Eye (tissue), 1 donor: ENCODE measurements at places on chromosomes 5 and 9.

DNA sequence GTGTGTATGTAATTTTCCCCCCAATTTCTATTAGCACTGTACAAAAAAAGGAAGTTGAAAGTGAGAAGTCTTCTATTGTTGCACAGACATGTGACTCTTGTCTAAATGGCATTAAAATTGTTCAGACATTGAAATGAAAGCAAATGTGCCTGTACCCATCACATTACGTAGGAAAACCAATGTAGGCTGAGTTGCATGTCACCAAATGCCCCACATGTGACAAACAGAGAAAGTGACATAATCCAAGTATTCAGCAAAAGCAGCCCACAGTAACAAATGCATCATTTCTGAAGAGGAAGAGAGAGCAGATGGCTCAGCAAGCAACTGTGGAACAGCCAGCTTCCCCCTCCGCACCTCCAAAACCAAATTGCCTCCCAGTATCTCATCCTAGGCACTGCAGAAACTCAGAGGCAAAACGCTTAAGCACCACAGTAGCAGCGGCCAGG, 161.5 kb upstream of the NR4A3 start:
- DNase-seq: no peak

GRCh38 chr9:77848897-77849296, 182.7 kb downstream of the GNAQ start:
- no peak for DNase-seq

GRCh38 chr9:72882117-72882775, 70.6 kb downstream of the ALDH1A1 start:
- DNase-seq: no peak

- DNase-seq: no peak
Observed at GRCh38 chr9:94928691-94929368, 202.3 kb downstream of the AOPEP start.

- DNase-seq: no peak
Observed at GRCh38 chr5:54792611-54793404, 192.6 kb downstream of the ESM1 start.

- no peak for DNase-seq
Observed at GRCh38 chr5:59616413-59616812, 277.1 kb downstream of the PDE4D start.

DNA sequence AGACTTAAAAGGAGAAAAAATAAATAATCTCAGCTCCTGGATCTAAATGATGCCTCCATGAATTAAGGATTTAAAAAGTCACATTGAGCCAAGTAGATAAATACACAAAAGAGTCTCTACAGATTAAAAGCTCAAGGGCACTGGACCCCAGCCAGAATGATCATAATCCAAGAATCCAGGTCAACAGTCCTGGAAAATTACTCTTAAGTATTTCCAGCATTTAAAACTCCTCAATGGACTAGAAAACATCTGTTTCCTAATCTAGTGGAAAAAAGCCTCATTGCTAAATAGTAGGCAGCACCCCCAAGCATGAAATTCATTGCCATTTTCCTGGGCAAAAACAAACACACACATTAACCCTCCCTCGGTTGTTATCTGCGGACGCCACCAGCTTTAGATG, 96.8 kb downstream of the FRMD3 start:
- DNase-seq: no peak

GRCh38 chr5:169934990-169935389, 45.3 kb downstream of the INSYN2B start:
- no peak for DNase-seq

DNA sequence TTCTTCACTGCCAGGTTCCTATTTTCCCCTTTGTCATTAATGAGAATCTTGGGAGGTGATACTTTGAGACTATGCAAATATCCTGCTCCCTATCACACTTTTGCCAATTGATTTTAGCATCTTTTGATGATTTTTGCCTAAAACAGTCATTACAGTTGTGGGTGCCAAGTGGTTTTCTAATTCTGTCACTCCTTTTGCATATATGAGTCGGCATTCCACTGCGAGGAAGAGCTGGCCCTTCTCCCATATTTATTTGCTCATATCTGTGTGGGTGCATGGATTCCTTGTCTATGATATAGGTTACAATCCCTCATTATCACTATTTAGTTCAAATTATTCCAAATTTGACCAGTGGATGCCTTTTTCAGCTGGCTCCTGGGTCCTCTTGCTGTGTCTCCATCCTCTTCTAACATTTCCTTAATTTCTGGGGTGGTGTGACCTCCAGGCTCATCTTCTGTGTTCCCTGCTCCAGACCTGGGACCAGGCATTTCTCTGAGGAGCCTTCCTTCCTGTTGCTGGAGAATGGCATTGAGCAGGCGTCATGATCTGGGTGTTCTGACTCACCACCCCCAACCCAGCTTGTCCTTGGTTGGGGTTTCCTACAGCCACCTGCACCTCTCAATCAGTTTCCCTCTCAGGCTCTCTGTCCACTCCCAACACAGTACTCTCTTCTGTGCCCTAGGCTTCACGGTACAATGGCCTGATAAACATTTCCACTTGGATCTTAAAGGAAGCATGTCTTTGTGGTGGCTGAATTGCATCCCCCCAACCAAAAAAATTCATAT, 106.7 kb downstream of the NXNL2 start:
- no peak for DNase-seq

GRCh38 chr5:105905392-105905791, 1765.3 kb downstream of the EFNA5 start:
- DNase-seq: no peak

DNA sequence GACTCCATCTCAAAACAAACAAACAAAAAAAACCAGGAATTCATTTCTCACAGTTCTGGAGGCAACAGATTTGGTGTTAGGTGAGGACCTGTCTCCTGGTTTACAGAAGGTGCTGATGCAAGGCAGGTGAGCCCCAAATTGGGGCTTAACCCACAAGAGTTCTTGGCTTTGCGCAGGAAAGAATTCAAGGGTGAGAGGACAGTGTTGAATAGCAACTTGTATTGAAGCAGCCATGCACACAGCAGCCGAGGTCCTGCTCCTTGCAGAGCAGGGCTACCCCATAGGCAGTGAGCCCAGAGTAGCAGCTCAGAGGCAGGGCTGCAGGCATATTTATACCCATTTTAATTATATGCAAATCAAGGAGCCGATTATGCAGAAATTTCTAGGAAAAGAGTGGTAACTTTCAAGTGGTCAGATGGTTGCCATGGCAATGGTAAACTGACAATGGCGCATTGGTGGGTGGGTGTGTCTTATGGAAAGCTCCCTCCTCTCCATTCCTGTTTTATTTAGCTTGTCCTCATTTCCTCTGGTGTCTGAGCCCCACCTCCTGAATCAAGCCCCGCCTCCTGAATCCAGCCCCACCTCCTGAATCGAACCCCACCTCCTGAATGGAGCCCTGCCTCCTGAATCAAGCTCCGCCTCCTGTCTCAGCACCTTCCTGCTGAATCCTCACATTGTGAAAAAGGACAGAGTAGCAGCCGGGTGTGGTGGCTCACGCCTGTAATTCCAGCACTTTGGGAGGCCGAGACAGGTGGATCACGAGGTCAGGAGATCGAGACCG, 34.5 kb upstream of the COL5A1 start:
- no peak for DNase-seq

DNA sequence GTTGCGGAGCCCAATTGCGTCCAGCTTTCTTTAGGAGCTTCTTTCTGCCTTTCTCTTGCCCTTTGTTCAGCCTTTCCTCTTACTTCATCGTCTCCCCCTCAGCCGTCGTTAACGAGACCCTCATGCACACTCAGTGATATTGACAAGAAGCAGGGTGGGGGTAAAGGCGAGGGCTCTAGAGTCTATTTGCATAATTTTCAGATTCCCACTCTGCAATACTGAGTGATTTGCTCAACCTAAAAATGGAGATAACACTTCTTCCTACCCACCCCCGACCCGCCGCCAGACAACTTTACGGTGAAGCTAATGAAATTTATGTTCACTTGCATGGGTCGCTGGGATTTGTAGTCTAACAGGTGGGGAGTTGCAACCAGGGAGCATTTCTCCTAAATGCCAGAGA, 1.3 kb upstream of the TBC1D2 start:
- DNase-seq: peak; percentile 70

- DNase-seq: no peak
Observed at GRCh38 chr5:143390258-143390657, 13.2 kb downstream of the NR3C1 start.

GRCh38 chr9:82034956-82035731, 46.6 kb downstream of the SPATA31D1 start:
- DNase-seq: peak; percentile 1

DNA sequence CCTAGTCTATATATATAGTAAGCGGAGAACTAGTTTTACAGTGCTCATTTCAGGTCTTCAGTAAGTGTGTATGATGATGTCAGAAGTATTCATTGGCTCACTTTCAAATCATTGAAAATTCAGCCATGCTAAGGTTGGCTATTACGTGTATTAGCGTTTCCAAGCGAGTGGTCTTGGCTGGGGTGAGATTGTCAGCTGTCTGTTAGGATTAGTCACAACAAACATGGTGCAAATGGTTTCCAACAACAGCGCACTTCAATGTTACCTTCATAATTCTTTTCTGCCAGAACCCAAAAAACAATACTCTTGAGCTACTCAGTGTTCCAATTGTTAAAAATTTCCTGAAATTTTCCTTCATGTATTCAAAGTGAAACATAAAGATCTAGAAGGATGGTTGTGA, 283.0 kb downstream of the AOPEP start:
- peak; percentile 61 for DNase-seq

- no peak for DNase-seq
Observed at GRCh38 chr5:137753691-137754187, 424 bp downstream of the HNRNPA0 start.

- peak; percentile 81 for DNase-seq
Observed at GRCh38 chr5:151020304-151021110, at the start of gene GPX3. Gene GPX3 (plus strand): TSS chr5:151020591. CDS start chr5:151020655, 64 bp downstream.

DNA sequence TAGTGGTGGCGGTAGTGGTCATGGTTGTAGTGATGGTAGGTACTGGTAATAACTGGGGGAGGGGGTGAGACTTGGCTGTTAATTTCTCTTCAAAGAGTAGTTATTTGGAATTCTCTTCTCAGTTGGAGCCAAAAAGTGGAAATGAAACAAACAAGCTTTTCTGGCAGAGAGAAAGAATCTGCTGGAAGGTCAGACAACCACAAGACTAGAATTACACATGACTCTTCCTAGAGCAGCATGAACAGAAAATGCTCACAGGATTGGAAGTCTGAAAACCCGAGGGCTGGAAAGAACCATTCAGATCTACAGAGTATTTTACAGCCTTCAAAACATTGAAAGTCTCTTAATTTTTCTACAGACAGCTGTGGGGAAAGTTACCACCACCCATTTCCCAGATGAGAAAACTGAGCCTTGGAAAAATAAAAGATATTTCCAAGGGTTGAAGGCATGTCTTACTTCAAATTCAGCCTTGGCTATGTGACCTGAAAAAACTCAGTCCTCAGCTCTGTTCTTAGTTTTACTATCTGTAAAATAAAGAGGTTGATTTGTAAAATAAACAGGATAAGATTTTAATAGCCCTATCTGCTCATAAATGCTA, 42.9 kb upstream of the TRIM32 start:
- no peak for DNase-seq

GRCh38 chr9:112063586-112063985, 111.5 kb downstream of the SUSD1 start:
- DNase-seq: no peak

DNA sequence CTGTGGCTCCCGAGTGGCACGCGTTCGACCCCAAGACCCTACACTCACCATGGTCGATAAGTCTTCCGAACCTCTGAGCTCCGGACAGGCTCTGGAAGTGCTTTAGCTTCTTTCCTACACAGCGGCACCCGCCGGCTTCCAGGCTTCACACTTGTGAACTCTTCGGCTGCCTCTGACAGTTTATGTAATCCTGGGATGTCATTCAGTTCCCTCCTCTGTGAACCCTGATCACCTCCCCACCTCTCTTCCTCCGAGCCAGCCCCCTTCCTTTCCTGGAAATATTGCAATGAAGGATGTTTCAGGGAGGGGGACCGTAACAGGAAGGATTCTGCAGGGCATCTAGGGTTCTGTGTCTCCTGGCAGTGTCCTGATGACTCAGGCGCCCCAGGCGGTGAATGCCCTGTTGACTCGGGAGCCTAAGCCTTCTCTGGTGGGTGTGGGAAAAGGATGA, at the start of gene CD14:
Gene CD14 (minus strand): TSS at position 155 of the 451 bp plus-strand sequence. CDS start 104 bp downstream, at position 51.
- no peak for DNase-seq

GRCh38 chr9:27701587-27701986, 128.3 kb upstream of the C9orf72 start:
- peak; percentile 80 for DNase-seq

DNA sequence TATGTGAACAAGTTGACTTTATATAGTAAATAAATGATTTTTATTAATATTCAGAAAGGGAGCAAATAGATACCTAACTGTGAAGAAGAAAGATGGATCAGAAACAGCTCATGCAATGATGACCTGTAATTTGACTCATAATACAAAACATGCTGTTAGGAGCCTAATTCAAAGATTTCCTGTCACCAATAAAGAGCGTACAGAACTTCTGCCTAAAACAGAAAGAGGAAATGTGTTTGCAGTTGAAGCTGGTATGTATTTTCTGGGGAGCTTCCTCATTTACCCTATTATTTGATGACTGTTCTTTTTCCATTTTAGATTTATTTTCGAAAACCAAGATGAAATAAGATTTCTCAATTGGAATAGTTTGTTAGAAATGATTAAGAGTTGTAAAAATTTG, 11.4 kb downstream of the YTHDC2 start:
- no peak for DNase-seq

DNA sequence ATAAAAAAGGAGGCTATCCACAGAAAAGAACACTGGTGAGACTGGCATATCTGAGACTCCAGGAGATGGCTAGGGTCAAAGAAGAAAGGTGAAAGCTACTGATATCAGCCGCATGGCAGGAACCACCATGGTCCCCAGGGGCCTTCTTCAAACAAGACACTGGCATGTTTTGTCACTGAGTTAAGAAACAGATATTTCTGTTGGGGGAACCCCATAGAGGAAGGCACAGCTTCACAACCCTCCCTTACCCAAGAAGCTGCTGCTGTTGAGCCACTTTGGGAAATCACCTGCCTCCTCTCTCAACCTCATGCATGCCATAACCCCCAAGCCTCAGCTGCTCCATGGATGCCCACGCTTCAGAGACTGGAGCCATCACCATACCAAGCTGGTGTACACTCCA, 13.3 kb upstream of the BTNL3 start:
- no peak for DNase-seq
